ENCODE measurements at places on chromosomes 6 and 20.

DNA sequence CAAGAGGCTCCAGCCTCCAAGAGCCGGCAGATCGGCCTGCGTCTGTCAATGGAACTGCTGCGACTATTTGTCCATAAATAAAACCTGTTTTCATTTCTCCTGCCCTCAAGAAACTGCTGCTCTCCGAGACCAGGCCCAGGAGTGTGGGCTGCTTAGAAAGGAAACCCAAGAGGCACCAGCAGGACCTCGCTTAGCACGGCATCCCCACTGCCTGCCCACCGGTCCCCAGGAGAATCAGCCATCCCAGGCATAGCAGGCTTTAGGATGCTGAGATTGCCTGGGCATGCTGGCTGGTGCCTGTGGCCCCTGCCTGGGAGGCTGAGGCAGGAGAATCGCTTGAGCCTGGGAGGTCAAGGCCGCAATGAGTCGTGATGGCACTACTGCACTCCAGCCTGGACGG lies 17.6 kb downstream of the NTSR1 start:
- no peak for DNase-seq

DNA sequence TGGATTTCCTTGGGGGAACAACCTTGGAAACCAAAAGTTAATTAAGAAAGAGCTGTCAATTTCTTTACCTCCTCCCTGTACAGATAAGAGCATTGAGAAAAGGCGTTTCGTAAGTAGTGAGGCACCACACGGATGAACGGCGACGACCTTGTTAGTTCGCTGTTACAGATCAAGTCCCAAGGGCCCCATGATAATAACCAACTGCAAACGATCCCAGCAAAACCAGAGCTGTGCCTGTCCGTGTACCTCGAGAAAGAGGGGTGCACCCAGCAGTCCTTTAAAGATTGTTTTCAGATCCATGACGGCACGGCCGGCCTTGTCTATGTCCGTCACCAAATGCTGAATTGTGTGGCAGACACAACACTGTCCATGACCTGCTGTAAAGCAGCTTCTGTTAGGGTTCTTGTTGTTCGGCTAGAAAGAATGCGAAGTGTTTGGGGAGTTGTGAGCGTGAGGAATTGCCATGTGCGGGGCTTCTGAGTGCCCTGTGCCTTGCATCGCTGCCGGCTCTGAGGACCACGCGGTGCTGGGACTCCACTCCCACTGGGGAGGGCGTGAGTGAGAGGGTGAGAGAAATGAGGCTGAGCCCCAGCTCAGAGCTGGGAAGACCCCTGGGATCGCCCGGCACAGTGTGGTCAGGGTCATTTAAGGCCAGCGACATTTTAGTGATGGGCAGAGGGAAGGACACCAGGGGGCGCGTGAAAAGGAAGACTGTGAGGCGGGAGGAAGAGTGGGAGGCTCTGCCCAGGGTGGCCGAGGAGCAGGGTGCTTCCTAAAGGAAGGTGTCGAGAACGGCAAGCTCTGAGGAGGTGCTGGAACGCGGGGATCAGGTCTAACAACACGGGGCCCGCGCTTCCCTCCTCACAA lies 136.8 kb upstream of the RPS6KA2 start:
- DNase-seq: no peak

DNA sequence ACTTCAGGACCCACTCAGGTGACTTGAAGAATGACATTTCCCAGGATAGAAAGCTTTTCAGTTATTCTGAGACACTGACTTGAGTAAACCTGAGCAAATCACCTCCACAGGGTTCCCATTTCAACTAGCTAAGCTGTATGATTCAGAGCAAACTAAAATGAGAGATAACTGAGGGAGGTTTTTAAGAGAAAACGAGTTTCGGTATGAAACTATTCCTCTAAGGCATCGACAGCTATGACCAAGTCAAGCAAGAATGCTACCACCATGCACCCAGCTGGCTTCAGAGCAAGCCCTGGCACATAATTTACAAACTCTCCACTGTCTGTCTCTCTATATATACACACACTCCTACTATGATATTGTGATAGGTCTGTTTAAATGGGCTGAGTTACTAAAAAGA lies 75.4 kb downstream of the PERP start:
- DNase-seq: no peak

DNA sequence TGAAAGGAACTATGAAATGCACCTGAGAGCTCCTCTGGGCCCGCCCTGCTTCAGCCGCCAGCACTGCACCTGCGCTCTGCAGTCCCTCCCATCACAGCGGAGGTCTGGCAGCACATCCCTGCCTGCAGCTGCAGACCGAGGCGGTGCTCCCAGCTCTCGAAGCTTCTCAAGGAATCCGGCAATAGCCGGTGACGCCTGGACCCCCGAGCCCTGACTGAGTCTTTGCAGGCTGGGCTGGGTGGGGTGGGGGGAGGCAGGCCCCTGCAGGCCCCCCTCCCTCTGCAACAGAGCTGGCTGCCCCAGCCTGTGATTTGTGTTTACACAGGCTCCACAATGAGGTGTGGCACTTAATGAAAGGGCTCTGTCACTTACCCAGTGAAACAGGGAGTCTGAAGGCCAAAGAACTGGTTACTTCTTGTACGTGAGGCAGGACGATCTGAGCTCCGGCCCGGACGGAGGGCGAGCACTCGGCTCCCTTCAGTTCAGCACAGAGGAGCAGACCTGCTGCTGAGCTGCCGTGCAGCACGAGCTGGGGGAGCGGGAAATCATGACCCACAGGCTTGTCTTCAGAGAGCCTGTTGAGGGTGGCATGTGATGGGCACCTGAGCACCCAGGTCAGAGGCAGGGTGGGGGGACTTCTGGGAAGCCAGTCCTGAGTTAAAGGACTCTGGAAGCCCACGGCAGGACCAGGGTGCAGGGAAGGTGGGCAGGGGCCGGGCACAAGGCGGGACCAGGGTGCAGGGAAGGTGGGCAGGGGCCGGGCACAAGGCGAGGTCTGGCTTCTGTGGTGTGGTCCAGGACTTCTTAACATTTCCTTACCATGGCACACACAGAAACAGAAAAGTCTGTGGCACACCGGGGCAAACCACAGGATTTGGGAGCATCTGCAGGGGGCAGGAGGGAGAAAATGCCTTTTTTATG lies 192.3 kb upstream of the THBS2 start:
- DNase-seq: peak; percentile 44

- no peak for DNase-seq
These were observed 95.0 kb upstream of the TPD52L1 start for GRCh38 chr6:125058546-125058945.

- no peak for DNase-seq
These were observed 17.0 kb downstream of the PRDM1 start for GRCh38 chr6:106102967-106103727.

- no peak for DNase-seq
These were observed 502.4 kb upstream of the SULF2 start for GRCh38 chr20:48287552-48288170.

- DNase-seq: no peak
These were observed 1.2 kb downstream of the TREML2 start for GRCh38 chr6:41199552-41200246.

- DNase-seq: no peak
These were observed 1.6 kb downstream of the DNAAF9 start for GRCh38 chr20:3405696-3406358.

GRCh38 chr6:4638641-4639040 lies 137.6 kb upstream of the CDYL start:
- DNase-seq: no peak

DNA sequence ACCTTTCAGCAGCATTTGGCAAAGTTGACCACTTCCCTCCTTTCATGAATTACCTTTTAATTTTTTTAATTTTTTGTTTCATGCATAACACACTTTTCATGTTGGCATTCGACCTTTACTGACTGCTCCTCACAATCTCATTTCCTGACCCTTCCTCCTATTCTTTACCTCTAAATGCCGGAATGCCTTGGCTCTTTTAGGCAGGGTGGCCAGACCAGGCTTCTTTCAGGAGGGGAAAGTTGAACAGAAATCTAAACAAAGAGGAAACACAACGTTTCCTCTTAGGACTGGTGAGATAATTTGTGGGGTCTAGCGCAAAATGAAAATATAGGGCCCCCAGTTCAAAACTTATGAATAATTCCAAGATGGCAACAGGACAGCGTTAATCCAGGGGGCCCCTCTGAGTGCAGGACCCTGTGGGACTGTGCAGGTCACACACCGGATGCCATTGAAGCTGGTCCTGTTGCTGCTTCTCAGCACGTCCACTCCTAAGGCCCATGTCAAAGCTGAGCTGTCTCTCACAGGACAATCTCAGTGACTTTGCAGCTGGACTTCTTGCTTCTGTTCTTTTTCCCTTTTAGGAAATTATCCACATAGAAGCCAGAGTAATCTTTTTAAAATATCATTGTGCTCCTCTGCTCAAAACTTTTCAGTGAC lies 313.8 kb downstream of the HDGFL1 start:
- DNase-seq: no peak

GRCh38 chr20:53829255-53829723 lies 235.7 kb upstream of the ZNF217 start:
- DNase-seq: no peak

DNA sequence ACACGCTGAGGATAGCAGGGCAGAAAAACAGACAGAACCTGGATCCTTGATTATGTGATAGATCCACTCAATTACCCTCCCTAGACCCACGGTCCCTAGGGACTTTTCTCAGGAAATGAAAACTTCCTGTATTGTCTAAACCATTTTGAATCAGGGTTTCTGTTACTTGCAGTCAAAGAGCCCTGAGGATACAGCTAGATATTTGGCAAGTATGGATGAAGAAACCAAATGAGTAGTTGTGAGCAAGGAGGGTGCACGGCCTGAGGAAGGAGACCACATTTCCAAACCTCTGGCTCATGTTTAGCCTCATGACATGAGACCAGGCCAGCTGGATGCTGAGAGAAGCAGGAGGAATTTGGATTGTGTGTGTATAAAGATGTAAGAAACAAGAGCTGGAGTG lies 91.6 kb downstream of the MRPL14 start:
- DNase-seq: no peak
